SK-N-SH (cell line): ENCODE measurements at places on chromosomes 2 and 18. TPM values are rescaled to one million over a fixed set of nuclear protein-coding genes. Genes with fewer than 3 reads are reported as not detected.

DNA sequence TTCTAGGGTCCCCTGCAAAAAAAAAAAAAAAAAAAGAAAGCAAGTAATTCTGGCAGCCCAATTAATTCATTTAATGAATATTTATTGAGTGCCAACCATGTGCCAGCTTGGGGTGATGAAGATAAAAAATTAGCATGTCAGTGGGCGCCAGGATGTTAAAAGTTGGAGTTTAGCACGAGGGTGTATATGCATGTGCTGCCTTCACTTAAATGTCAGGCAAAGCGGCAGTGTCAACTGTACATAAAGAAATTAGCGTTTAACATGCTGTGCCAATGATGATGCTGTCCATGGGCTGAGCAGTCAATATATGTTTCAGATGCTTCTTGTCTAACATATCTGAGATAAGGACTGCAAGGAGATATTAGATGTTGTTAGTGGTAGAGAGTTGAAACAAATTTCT is 49.5 kb downstream of the ASAP2 start:
- peak; percentile 62 for DNase-seq

- DNase-seq, result peak; percentile 29
Measured at GRCh38 chr18:47931718-47932103, 1.3 kb upstream of the SMAD2 start.

- no peak for DNase-seq
Measured at GRCh38 chr2:174326161-174327020, 8.4 kb upstream of the SP9 start.

DNA sequence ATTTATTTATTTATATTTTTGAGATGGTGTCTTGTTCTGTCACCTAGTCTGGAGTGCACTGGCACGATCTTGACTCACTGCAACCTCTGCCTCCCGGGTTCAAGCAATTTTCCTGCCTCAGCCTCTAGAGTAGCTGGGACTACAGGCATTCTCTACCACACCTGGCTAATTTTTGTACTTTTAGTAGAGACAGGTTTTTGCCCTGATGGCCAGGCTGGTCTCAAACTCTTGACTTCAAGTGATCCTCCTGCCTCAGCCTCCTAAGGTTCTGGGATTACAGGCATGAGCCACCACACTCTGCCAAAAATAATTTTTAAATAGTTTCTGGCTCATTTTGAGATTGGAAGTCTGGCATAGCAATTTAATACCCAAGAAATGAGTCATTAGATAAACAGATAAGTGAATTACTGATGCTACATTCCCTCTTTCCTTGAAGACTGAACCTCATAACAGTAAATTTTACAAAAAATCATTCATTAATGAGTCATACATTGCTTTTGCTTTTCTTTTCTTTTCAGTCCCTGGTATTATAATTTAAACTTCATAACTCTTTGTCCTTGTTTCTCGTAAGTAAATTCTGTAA is 881.6 kb upstream of the PIK3C3 start:
- no peak for DNase-seq

- DNase-seq, result no peak
Measured at GRCh38 chr2:45067859-45068570, 58.8 kb upstream of the SIX2 start.

- peak; percentile 69 for DNase-seq
Measured at GRCh38 chr2:237581751-237582746, 8.5 kb downstream of the RAB17 start.

GRCh38 chr2:12778811-12779579 is 62.3 kb downstream of the TRIB2 start:
- DNase-seq, result no peak

- peak; percentile 49 for DNase-seq
Measured at GRCh38 chr2:119678021-119678656, 862 bp upstream of the TMEM177 start.

GRCh38 chr18:3409811-3410210 is 40.2 kb upstream of the TGIF1 start:
- no peak for DNase-seq

IL36G gene
- polyA plus RNA-seq, result not detected in 2 replicates

CCDC121 gene
- 2.3 and 2.7 TPM in 2 replicates for polyA plus RNA-seq

MERTK gene
- polyA plus RNA-seq, result 9.6 and 12.4 TPM in 2 replicates

ANO7 gene
- 0.68 and 0.81 TPM in 2 replicates for polyA plus RNA-seq

RTKN gene
- polyA plus RNA-seq, result 22.6 and 23.4 TPM in 2 replicates
